Nucleus accumbens (tissue), 56 donors: ENCODE measurements at places on chromosomes 4 and X.

GRCh38 chr4:48899432-48899749 lies 7.2 kb downstream of the OCIAD2 start:
- no peak for DNase-seq

DNA sequence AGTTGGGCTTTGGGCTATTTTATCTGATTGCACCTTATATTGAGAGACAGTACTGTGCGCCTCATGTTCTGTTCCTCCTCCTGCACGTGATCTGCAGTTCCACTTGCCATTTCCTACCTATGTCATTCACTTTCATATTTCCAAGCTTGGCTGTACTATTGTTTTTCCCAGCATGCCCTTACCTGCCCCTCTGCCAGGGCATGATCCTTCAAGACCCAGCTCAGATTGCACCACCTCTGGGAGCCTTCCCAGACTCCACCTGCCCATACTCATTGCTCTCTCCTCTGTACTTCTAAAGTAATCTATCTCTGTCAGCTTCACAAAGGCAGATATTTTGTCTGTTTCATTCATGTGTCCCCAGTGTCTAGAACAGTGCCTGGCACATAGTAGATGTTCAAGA lies 11.6 kb downstream of the SLC25A5 start:
- DNase-seq, result no peak

DNA sequence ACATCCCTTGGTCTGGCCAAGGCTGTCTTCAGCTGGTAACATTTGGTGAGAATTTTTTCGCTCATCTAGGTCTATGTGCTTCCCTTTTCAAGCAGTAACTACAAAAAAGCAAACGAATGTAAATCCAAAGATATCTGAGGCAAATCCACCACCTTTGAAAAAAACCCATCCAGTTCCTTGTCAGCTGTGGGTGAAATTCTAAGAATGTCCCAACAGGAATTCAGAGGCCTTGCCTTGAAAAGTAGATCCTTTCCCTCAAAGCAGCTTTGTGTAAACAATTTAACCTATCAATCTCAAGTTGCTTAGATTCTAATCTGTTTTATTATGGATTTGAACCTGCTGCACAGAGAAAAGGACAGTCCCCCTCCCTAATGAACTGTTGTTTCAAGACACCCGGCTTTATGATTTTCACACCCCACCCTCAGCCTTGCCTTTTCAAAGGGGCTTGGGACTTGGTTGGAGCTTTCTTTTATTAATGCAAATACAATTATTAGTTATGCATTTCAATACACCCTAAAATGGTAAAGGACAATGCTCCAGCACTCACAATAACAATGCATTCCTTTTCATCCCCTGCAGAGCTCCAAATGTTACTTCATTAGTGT lies 166.6 kb downstream of the LDB2 start:
- DNase-seq, result no peak

- peak; percentile 16 for DNase-seq
Observed at GRCh38 chrX:107935664-107936433, 46.3 kb downstream of the TEX13B start.

- no peak for DNase-seq
Observed at GRCh38 chr4:75660491-75660890, 12.7 kb downstream of the G3BP2 start.

- DNase-seq, result no peak
Observed at GRCh38 chrX:68284281-68284904, 148.9 kb downstream of the OPHN1 start.

DNA sequence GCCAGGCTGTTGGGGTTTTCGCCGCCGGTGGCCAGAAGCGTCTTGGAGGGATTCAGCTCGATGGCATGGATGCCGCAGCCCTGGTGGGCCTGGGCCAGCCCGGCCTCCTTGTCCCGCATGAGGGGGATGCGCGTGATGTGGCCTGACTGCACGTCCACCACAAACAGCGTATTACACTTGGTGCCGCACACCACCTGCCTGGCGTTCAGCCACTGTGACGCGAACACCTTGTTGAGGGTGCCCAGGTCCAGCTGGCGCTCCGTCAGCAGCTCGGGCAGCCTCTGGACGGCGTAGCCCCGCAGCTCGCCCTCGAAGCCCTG lies 728 bp downstream of the DCAF12L2 start:
- no peak for DNase-seq

DNA sequence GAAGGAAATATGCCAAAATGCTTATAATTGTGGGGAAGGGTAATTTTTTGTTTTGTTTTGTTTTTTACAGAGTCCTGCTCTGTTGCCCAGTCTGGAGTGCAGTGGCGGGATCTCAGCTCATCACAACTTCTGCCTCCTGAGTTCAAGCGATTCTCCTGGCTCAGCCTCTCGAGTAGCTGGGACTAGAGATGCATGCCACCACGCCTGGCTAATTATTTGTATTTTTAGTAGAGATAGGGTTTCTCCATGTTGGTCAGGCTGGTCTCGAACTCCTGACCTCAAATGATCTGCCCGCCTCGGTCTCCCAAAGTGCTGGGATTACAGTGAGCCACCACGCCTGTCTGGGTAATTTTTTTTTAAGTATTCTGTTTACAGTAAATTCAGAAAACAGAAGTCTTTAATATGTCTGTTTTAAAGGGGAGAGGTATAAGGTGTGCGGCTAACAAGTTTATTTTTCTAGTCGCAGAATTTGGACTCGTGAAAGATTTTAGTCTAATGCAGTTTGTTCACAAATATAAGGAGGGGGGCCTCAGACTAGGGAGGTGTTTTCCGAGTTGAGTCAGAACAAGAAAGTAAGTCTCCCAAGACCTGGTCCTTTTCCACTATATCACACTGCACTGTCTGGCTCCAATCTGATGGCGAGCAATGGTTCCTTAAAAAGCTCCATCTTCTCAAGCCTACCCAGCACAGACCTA lies 1.5 kb downstream of the ACSL1 start:
- DNase-seq, result no peak

DNA sequence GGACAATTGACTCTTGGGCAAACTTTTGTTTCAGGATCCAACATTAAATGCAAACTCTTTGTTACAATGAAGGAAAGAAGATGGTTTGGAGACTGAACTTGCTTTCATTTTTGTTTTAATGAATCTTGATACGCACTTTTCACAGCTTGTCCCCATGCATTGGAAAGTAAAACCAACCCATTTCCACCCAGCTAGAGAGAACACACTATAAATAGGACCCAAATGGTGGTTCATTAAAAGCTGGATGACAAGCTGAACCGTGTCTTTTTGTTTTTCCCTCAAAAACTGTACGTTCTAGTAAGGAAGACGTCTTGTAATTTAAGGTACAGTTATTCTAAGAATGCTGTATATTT lies 95.3 kb upstream of the EGFL6 start:
- no peak for DNase-seq

GRCh38 chr4:183588169-183588675 lies 70.8 kb downstream of the RWDD4 start:
- no peak for DNase-seq

GRCh38 chr4:7424553-7425111 lies 10.1 kb downstream of the PSAPL1 start:
- no peak for DNase-seq

- no peak for DNase-seq
Observed at GRCh38 chr4:108397850-108398249, 222.5 kb upstream of the RPL34 start.

DNA sequence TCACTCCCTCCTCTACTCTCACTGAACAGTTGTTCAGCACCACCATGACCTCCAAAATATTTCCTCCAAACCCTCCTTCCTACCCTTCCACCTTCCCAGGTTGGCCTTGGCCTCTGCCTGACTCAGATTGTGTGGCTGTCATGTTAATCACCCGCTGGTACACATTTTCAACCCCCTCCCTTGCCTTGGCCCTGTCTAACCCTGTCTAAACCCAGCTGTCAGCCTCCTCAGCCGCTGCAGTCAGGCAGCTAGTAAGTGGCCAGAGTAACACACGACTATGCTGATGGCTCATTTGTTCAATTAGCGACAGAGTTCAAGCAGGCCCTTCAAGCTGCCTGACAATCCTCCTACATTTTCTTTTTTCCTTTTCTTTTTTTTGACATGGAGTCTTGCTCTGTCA lies 18.0 kb downstream of the ING2 start:
- DNase-seq, result no peak

DNA sequence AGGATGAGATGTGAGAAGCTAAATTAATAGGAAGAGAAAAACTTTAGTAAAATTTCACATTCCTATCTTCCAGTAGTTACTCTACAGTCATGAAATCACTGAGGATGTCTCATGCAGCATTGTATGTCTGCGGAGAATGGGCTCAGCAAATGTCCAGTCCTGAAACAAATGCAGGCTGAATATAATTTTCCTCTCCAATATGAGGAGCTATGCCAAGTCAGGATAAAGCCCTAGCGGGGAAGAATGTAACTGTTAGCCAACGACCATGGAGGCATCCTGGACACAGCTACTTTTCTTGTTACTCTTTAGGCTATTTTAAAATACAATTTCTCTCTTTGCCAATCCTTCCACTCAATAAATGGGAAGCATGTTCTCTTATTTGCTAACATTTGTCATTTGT lies 127.7 kb downstream of the PRKX start:
- no peak for DNase-seq

DNA sequence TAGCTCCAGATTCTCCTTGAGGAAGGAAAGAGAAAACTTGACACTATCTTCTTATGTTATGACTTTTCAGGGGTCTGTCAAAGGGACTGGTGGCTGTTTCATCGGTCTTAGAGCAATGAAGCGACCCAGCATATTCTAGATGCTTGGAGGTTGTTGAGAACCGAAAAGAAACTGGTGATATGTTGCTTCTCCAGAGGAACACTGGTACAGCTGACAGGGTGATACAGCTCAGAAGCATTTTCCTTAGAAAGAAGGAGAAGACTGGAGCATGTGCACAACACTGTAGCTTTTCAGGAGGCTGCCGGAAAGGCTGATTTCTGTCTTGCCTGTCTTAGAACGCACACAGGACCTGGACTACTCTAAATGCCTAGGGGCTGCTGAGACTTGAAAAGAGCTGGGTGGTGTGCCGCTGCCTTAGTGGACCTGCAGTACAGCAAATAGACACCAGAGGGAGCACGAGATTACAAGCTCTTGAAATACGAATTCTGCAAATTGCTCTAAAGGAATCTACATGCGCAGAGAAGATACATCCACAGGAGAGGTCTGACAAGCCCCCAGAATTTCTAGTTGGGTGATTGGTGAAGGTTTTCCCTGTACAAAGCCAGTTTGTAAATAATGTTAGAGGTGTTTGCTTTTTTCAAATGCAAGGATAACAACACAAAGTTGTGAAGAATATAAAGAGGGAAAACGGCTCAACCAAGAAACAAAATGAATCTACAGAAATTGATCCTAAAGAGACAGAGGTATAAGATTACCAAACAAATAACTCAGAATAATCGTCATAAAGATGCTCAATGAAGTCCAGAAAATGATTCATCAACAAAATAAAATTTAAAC lies 223.1 kb upstream of the DMD start:
- peak; percentile 11 for DNase-seq

DNA sequence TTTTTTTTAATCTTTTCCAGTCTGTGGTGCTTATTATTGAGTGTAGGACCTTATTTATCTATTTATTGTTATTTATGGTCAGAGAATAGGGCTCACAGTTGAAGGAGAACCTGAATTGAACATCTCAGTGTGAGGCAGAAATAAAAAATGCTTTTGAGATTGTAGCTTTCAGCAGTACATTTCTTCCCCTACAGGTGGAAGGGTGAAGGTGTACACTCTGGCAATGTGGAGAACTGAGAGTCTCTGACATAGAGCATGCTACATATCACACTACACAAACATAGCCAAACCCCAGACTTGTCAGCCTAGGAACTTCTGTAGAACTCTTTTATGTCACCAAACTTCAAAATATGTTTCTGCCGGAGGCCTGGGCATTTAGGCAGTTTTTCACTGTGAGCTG lies 140.2 kb downstream of the STIM2 start:
- no peak for DNase-seq

DNA sequence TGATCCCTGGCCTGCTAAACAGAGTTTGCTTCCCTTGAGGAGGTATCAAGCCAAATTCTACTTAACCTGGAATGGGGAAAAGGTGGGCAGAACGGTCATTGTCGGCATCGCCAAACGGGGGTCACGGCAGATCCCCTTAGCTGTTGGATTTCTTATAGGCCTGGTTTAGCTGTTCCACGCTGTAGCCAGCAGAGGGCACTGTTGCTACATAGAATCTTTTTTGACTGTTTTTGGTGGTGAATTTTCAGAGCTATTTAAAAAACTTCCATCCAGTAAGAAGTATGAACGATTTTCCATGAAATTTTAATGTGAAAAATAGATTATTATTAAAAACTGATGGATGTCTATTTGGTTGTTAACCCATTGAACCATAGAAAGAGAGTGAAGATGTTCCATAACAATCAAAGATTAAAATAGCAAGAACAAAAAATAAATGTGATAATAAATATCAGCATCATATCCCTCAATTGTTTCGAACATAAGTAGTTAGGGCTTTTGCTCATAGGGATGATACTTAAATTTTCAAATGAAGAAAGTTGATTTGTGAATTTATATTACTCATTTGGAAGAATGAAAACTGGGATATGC lies 56.6 kb downstream of the LINC00632 start:
- no peak for DNase-seq

DNA sequence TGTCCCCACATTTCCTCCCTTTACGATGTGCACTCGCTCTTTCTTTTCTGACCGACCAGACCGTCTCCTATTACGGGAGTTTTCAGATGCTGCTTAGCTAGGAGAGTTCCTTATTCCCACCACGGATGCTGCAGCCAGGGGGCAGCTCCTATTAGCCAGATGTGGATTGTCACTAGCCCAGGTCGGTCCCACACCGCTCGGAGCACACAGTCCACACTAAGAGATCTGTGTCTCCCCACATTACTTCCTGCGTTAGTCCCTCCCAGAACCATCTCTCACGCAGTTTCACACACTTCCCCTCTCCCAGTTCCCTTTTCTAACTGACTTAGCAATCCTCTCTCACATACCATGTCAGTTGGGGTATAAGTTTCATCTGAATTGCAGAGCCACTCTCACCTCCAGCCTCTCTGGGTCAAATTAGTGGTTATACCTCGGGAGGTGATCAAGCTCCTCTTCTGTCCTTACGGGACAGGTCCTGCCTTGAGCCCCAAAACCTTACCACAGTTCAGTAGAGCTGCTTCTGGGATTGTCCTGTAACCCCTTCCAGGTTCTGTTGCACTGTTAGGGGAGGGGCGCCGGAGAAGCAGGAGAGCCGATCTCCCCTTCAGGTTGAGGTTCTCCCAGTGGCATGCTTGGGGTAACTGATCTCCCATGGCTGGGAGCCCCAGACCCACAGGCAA lies 28.2 kb downstream of the SULT1E1 start:
- peak; percentile 4 for DNase-seq

- DNase-seq, result no peak
Observed at GRCh38 chr4:94346541-94346940, 3.9 kb upstream of the HPGDS start.

DNA sequence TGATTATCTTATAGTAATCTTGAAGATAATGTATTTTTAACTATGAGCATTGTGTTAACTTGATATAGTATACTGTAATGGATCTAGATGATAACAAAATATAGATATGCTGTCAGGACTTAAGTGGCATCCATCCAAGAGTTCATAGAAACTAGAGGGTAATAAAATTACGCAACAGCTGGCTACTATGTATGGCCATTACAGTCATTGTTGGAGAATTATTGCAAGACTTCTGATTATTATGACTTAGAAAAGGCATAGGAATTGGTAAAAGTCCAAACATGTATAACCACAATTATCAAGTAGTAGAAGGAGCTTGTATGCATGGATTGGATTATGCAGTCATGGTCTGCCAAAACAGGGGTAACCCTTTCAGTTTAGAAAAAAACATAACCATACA lies 9.5 kb downstream of the OGT start:
- no peak for DNase-seq
